ENCODE measurements at places on chromosomes 11 and 22.

- peak; percentile 78 for DNase-seq
These were observed 35.6 kb downstream of the KCNJ1 start for GRCh38 chr11:128831174-128832120.

DNA sequence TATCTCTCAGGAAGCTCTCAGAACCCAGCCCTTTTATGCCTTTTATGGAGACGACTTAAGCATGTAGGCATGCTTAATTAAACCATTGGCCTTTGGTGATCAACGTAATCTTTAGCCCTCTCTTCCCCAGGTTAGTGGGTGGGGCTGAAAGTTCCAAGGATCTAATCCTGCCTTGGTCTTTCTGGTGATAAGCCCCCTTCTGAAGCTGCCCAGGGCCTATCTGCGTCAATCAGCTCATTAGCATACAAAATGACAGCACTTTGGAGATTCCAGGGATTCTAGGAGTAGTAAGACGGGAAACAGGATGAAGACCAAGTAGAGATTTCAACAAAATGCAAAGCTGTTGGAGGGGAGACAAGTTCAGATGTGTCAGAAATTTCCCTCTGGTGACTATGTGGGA lies 3.1 kb downstream of the FAM118A start:
- no peak for DNase-seq

- no peak for DNase-seq
These were observed 47.7 kb downstream of the COMMD9 start for GRCh38 chr11:36241497-36241896.

DNA sequence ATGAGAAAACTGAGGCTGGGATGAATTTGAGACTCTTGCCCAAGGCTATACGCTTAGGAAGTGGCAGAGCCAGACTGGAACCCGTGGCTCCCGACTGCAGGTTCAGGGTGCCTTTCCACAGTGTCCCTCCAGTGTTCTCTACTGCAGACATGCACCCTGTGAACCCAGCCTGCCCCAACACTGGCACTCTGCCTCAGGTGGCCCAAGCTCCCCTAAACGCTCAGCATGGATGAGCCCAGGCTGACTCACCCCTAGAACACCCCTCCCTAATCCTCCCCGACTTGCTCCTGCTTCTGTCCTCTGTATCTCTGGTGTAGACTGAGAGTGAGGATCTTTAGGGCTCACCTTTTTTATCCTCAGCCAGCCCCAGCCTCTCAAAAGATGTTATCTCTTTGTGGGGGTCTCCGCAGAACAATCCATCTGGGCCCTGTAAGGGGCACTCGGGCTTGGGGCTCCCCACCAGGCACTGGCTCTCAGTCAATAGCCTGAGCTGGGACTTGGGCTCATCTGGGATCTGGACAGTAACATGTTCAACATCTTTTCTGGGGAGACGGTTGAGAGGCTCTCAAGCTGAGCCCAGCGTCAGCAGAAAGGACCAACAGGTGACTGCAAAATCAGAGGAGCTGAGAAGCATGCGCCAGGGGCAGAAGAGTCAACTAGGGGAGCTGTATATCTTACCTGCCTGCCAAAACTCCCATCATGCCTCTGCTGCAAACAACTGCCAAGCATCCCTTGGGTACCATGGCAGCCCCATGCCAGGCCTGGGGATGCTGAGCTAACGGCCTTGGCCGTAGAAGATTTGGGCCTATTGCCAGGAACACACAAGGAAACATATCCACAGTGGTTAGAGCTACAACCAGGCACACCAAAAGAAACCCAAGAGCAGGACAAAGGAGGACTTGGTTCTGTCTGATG lies 176.2 kb downstream of the BUD13 start:
- DNase-seq, result no peak

- DNase-seq, result no peak
These were observed 1.2 kb upstream of the P2RY6 start for GRCh38 chr11:73270855-73271477.

DNA sequence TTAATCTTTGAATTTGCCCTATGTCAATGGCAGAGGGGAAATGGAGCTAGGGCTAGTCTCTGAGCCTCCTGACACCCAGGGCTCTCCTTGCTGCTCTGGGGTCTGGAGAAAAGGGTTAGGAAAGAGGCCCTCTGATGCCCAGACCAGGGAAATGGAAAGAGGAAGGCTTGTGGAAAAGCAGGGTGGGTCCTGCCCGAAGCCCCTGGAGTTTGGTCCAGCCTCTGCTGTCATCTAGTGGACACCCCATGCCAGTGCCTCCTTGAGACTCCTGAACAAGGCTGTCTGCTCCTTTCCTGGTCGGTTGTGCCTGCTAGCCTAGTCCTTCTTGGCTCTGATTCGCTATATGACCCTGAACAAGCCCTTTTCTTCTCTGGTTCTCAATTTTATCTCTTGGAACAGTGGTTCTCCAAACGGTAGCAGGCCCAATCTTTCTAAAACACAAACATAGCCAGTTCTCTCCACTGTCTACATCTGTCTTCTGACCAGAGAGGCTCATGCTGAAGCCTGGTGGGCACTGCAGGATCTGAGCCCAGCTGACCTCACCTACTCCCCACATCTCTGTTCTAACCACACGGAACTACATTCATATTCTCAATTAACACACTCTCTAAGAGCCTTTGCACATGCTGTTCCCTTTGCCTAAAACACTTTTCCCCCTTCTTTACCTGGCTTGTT lies 8.8 kb upstream of the PLA2G3 start:
- peak; percentile 87 for DNase-seq

DNA sequence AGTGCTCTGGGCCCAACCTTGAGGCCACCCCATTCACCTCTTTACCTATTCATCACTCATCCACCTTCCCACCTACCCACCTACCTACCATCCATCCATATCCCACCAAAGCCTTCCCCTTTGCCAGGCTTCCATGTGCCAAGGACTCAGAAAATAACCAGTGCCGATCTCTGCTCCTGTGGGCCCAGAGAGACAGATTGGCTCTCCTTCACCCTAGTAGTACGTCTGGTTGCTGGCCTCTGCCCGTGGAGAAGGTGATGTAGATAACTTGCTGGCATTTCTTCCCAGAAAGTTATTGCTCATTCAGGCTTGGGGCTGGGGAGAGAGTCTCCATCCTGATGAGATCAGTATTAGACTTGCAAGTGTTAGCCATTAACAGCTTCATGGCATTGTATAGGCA lies 45.2 kb downstream of the NEU3 start:
- no peak for DNase-seq

DNA sequence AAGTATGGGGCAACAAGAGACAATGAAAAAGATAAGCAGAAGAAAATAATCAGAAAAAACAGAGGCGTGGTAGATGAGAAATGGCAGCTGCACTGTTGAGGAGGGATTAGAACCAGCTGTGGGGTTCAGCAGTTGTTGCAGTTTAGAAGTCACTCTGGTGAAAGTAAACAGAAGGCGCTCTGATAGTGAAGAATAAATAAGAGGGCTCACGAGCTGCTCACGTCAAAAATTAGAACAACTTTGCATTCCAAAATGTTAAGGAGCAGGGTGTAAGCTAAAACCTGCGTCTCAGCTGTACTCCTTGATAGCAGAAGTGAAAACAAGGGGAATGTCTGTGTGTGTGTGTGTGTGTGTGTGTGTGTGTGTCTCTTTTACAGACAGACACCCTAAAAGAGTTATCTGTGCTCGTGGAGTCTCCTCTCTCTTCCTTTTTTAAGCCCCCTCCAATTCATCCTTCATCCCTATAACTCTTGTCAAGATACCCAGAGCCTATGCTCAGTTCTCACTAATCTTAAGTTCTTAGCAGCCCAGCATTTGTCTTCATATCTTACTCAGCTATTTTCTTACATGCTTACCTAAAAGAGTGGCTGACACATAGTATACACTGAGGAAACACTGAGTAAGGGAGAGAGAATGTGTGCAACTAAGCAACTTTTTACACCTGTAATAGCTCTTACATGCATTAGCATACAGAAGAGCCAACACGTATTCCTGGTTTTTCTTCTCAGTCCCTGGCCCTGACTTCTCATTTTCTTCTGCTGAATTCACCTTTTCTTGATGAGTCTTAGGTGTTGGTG lies 8.9 kb downstream of the TTC17 start:
- DNase-seq, result no peak

DNA sequence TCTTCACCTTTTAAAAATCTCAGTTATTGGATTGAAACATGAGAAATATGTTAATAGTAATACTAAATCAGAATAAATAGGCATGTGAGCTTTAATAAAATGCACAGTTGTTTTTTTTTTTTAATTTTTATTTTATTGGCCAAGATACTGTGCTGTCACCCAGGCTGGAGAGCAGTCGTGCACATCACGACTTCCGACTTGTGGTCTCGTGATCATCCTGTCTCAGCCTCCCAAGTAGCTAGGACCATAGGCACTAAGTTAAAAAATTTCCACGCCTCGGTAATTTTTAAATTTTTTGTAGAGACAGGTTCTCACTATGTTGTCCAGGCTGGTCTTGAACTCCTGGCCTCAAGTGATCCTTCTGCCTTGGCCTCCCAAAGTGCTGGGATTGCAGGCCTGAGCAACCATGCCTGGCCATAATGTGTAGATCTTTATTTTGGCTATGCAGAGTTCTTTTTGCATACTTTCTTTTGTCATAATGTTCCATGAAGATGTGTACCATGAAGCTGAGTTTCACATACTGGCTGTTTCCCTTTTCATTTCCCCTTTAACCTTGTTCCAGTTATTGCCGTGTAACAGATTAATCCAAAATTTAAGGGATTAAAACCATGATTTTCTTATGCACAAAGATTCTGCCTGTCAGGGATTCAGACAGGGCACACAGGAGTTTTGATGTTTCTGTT lies 16.0 kb downstream of the CAPRIN1 start:
- no peak for DNase-seq

- DNase-seq, result no peak
These were observed 5.9 kb downstream of the SLC5A4 start for GRCh38 chr22:32249231-32249630.

- no peak for DNase-seq
These were observed 1.4 kb downstream of the SLC5A1 start for GRCh38 chr22:32044477-32044876.

- DNase-seq, result peak; percentile 85
These were observed 36.6 kb upstream of the VPREB1 start for GRCh38 chr22:22207845-22208564.

DNA sequence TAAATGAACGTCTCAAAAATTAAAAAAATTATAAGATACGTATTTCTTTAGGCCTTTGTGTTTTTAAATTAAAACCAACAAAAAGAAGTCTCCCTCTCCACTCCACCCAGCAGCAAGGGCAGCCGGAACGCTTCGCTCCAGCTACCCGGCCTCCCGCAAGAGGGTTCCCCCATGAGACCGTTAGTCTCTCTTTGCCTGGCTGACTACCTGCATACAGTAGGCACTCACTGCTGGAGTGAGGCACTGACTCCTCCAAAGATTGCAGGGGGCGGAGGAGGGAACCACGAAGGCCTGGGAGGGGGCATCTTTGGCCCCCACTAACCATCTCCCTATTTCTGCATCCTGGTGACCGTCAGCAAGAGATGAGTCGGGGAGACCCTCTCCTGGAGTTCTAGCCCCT lies 10.1 kb downstream of the CBX6 start:
- DNase-seq, result no peak

DNA sequence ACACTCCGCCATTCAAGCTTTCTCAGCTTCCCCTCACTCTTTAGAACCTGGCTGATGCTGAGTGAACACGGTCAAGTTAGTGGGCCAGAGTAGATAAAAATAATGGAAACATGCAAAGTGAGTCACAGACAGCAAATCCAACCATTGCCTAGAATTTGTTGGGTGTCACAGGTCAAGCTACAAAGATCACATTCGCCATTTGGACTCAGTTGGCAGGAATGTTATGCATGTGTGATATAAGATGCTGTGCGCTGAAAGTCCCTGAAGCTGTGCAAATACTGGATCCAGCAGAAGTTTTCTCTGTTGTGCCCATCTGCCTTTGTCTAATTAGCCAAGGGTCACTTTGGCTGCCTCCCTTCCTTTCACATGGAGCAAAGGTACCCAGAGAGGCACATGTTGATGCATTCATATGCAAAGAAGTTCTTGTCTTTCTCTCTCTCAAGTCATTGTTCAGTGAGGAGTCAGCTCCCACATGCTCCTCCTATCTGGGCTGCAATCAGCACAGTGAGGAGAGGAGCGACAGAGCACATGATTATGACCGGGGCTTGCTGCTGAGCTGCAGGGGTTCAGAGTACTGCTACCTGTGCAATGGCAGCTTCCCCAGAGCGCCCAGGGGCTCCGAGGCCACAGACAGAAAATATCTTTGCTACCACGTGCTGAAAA lies 39.7 kb downstream of the FLI1 start:
- no peak for DNase-seq

GRCh38 chr11:14755140-14755539 lies 111.5 kb downstream of the PDE3B start:
- no peak for DNase-seq

DNA sequence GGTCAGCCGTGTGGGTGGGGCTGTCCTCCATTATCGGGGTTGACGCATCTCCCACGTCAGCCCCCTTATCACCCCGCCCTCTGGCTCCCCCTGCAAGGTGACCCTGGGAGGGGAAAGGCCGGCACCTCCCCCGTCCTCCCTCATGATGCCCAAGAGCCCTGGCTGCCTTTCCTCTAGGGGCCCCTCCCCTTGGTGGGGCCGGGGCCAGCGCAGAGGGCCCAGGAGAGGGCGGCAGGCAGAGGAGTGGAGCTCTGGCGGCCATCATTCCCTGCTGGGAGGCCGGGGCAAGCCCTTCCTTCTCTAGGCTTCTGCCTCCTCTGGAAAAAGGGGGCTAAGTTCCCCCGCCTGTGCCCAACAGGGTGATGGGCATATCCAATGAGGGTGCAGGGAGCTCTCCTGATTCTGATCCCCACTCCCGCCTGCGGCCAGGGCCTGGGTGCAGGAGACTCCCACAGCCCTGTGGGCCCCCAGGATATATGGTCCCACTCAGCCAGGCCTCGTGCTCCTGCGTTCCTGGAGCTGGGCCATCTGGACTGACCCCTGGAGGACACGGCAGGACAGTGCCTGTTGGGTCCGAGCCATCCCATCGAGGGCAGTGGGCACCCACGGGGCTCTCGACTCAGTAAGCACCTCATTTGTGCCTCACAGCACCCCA lies 12.3 kb downstream of the MYRF start:
- peak; percentile 39 for DNase-seq

DNA sequence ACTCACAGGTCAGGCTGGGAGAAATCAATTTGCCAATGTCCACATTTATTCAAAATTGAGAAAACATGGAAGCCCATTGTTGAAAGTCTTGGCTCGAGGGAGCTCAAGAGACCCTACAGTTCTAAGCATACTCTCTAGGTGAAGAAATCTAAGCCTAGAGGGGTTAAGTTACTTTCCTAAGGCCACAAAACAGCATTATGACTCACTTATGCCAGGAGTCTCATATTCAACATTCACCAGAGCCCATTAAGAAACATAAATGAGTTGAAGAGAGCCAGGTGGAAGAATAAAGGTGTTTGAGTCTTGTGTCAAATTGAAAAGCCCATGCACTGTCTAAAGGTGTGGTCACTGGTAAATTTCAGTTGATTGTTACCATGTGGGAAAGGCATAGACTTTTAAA lies 108.1 kb downstream of the INSC start:
- no peak for DNase-seq

- DNase-seq, result no peak
These were observed 17.1 kb downstream of the PATZ1 start for GRCh38 chr22:31329029-31329428.

- DNase-seq, result no peak
These were observed 873.2 kb downstream of the METTL15 start for GRCh38 chr11:28981381-28981780.

- no peak for DNase-seq
These were observed 61.8 kb downstream of the IRAG1 start for GRCh38 chr11:10631761-10632160.
